ENCODE measurements at places on chromosomes 16 and 17.

- DNase-seq, result no peak
These were observed 29.1 kb upstream of the RASD1 start for GRCh38 chr17:17525311-17525710.

DNA sequence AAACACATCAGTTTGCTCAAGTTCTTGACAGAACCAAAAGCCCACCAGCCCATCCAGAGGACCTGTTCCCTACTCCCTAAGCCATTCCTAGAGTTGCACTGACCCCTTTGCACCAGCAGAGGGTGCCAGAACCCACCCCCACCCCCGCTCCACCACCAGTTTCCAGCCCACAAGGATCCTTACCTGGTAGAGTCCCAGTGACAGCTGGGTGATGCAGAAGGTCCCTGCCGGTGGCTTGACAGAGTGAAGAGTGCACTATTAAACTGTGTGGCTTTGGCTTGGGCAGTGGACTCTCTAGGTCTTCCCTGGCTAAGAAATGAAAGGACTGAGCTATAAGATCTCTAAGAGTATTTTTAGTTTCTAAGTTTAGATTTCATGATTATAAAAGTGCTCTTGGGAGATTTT lies 73.3 kb upstream of the MTMR4 start:
- peak; percentile 67 for DNase-seq

- peak; percentile 48 for DNase-seq
These were observed 8.8 kb downstream of the ZG16B start for GRCh38 chr16:2838928-2839327.

GRCh38 chr16:9344508-9344907 lies 253.1 kb downstream of the HAPSTR1 start:
- no peak for DNase-seq

DNA sequence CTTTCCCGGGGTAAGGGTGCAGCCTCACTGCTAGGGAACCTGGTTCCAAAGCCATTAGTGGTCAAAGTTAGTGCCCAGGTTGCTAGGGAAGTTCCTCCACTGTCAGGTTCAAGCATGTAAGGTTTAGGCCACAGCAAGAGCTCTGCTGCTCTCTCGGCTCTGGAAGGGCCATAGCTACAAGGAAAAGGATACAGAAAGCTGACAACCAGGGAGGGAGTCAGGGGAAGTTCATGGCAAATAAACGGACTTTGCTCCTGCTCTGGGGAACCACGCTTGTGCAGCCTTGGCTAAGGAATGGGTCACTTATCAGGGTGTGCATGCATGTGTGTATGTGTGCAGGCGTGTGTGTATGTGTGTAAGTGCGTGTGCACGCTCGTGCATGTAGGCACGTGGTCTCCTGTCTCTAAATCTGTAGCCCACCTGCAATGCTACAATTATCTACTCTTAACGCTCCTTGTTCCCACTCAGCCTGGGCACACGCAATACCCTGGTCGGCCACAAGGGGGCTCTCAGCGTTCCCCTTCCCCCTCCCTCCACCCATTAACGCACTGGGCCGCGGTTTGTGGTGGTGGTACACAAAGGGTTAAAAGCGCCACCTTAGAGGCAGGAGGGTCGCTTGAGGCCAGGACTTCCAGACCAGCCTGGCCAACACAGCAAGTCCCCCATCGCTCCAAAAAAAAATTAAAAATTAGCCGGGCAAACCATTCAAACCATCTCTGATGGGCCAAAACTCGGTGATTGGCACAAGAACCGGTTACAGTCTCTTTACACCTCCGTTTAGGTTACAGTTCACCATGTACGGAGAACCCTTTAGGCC lies 48.4 kb upstream of the KDM8 start:
- peak; percentile 40 for DNase-seq

- peak; percentile 11 for DNase-seq
These were observed 116.5 kb downstream of the ADCY9 start for GRCh38 chr16:3999479-4000325.

- no peak for DNase-seq
These were observed 6.1 kb upstream of the EIF4A3 start for GRCh38 chr17:80153004-80153403.

DNA sequence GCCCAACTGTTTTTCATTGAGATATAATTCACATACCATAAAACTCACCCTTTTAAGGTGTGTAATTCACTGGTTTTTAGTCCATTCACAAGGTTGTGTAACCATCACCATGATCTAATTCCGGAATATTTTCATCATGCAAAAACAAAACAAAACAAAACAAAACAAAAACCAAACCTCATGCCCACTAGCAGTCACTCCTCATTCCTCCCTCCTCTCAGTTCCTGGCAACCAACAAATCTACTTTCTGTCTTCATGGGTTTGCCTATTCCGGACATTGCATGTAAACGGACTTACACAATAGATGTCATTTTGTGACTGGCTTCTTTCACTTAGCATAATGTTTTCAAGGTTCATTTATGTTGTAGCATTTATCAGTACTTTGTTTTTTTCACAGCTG lies 4.5 kb upstream of the NOD2 start:
- peak; percentile 53 for DNase-seq

- no peak for DNase-seq
These were observed 23.6 kb upstream of the CBX2 start for GRCh38 chr17:79754370-79754769.

DNA sequence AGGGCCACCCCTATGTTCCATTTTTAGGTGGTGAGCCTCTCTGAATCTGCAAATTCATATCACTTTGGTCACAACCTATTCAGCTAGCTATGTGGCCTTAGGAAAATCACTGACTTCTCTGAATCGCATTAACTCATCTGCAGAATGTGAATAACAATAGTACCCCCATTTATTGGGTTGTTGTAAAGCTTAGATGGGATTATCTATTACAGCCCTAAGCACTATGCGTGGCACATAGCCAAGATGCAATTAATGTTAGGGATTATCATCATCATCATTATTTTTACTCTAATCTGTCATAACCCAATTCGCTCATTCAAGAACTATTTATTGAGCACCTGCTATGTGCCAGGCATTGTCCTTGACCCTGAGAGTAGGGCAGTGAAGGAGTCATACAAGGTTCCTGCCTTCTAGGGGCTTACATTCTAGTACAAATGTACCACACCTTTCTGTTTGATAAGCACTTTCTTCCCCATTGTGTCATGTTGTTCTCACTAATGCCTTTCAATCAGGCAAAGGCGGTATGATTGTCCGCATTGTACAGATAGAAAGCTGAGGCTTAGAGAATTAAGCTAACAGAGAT lies 38.5 kb downstream of the CHD9 start:
- DNase-seq, result peak; percentile 20

GRCh38 chr16:49108611-49109010 lies 173.0 kb downstream of the CBLN1 start:
- DNase-seq, result no peak

All from MM.1S (cell line).